ENCODE measurements at places on chromosomes 5 and 9. TPM values are rescaled to one million over a fixed set of nuclear protein-coding genes. Genes with fewer than 3 reads are reported as not detected.

DNA sequence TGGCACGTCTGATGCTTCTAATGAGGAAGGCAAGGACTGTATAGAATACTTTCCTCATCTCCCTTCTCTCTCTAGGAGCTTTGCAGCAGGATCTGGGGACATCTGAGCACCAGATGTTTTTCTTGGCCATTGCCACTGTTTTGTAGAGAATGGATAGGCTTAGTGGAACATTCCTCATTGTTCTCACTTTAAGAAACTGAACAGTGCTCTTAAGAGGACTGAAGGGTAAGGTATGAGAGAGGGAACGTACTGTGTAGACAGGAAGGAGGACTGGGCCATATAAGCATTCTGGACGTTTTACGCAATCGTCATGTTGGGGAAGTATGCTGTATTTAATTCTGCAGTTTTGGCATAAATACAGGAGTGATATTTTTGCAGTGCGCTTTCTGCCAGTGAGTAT lies 70.6 kb downstream of the SMARCA2 start:
- no peak for DNase-seq

DNA sequence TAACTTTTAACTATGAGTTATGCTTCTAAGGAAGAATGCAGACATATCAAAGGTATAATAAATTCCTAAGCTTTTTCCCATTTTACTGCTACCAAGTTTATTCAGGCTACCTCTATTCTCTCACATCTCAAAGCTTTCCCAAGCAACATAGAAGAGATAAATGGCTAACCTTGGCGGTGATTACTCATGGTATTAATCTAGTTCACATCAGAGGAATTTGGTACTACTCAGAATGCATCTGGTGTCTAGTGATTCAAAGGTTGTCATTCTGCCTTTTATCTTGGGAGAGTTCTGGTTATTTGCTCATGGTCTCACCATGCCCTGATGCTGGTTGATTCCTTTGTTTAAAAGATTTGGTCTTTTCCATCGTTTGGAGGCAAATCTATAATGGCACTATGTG lies 182.7 kb downstream of the TAF11L14 start:
- DNase-seq = no peak

- DNase-seq = no peak
These were observed 46.9 kb upstream of the HSD17B4 start for GRCh38 chr5:119405419-119405818.

DNA sequence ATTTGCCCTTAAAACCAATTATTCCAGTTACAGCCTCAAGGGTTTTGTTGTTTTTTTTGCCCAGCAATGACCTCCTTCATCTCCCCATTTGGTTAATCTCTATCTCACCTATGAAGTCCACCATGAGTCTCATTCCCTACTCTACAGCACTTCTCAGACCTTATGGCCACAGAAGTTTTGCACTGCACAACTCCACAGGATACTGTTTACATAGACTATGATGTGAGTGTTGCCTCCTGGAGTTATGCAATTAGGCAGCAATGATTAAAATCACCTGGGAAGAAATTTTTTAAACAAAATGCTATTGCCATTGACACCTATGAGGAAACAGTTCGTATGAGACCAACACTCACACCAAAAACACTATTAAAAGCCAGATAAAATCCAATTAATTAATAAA lies 39.7 kb downstream of the ZDHHC21 start:
- no peak for DNase-seq

DNA sequence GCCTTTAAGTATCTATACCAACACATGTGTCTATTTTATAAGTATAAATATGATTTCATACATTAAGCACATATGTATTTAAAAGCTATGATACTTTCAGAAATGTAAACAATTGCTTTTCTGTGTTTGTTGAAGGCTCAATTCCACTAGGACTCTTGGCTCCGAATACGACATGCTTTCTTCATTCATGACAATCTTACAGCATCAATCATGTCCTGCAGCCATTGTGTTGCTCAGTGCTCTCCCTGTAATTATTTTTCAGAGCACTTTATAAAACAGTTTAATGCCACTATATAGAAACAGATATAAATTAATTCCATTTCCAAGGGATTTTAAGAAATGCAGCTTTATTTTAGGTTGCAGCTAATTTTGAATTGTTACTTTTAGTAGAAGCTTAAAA lies 167.3 kb downstream of the TAF11L14 start:
- DNase-seq = no peak

DNA sequence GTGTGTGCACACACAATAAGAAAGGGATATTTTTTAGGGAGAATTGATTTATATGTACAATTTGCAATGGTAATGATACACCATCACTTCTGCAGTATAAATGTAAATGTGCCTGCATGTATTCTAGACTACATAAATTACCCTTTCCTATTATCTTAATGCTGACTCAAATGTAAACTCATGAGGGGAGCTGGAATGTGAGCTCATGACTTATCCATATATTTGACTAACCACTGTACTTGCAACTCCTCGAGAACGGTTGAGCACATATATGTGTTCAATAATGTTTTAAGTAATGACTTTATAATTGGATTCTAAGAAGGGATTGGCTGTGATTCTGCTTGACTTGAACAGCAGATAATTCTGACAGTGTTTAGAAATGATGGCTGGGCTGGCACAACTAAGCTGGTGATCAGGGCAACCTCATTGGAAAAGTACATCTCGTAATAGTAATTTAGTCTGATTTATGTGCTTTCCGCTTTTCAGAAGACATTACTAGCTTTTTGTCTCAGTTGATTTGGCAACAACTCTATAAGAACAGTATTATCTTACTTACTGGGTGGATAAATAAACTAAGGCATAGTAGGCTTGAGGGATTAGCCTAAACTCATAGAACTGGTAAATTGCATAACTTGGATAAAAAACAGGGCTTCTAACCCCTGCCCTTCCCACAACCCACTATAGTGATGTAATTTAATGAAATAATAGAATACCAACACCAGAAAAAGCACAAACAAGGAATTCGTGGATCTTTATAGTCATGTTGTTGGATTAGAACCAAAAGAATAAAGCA lies 130.2 kb upstream of the SPEF2 start:
- no peak for DNase-seq

DNA sequence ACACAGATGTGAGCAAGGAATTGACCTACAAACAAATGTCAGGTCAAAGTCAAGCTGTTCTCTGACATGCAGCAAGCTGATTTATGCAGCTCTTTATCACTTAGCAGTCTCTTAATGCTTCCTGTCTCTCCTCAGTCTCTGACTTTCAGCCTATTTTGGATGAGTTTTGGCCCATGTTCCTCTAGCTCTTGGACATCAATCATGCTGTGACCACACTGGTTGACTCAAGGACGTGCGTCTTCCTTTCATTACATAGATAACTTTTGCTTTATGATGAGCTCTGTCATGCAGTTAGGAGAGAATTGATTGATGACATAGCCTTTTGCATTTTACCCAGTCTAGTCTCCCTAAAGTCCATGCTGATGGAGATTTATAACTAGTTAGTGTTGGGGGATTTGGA lies 9.4 kb upstream of the REEP5 start:
- no peak for DNase-seq

- no peak for DNase-seq
These were observed 144.6 kb upstream of the SLC30A5 start for GRCh38 chr5:68949256-68949655.

DNA sequence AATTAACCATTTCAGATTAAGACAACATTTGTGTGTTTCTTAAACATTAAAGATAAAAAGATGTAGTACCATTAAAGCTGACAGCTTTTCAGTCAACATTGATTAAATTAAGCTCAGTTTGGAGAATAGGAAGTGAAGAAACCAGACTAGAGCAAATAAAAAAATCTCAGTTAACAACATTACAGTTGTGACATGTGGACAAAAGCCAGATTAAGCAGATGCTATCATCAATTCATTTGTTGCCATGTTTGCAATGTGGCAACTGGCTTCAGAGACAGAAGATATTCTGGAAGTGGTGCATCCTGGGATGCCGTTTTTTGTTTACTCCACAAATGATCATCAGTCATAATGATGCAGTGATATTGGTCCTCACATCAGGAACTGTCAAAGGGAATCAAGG lies 70.3 kb upstream of the CNTLN start:
- DNase-seq = no peak

- DNase-seq = no peak
These were observed 267.7 kb downstream of the NTRK2 start for GRCh38 chr9:84937180-84937579.

Gene SPARC
- polyA plus RNA-seq = 0.37 TPM

Gene KYAT1
- 11.6 TPM for polyA plus RNA-seq

Gene SPATA31A3
- polyA plus RNA-seq = not detected

Gene PCDHA1
- not detected for polyA plus RNA-seq

Gene C9orf72
- 6.5 TPM for polyA plus RNA-seq

Measured in CD4-positive, alpha-beta memory T cell (primary cell).